ENCODE measurements at places on chromosomes 5 and 9. TPM values are rescaled to one million over a fixed set of nuclear protein-coding genes. Genes with fewer than 3 reads are reported as not detected.
A peak's percentile ranks its signal among the peaks of the same experiment; 100 is the strongest.

- no peak for DNase-seq
Observed at GRCh38 chr5:40601198-40601868, 78.4 kb upstream of the PTGER4 start.

DNA sequence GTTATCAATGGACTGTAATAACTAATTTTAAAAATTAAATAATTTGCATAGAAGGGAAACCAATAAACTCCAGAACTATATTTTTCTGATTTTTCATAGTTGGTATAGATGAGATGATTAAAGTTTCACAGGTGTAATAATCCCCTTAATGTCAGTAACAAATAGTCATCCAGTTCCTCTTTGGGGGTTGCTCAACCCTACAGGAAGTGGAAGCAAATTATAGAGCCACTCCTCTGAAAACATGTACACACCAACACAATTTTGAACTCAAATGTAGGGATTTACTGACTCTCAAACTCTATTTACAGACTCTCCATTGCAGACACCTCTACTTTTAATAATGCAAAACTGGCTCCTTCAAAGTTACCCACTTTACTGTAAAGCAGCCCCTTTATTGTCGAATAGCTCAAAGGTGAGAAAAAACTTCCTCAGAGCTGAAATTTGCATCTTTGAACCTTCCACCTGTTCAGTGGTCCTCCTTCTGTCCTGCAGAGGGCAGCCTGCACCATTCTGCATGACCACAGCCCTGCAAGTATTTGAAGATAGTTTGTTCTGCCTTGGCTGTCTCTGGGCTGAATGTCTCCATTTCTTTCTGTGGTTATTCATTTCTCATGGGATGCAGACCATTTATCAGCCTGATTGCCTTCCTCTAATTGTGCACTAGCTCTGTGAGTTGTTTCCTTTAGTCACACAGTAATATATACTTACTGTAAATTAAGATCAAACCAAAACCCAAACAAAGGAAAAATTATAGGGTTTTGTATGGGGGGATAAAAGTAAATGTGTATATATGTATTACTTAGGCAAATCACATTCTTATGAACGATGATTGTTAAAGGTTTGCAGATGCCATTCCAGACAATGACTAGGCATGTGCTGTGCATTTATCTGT is 383.2 kb upstream of the SGCD start:
- no peak for DNase-seq

The N4BP3 gene
- 17.9 TPM for total RNA-seq

The CYSRT1 gene
- total RNA-seq: not detected

- DNase-seq: peak; percentile 33
Observed at GRCh38 chr5:132777209-132778069, at the start of gene SEPTIN8. Gene SEPTIN8 (minus strand): TSS chr5:132777239. CDS start chr5:132777137, 102 bp downstream.

DNA sequence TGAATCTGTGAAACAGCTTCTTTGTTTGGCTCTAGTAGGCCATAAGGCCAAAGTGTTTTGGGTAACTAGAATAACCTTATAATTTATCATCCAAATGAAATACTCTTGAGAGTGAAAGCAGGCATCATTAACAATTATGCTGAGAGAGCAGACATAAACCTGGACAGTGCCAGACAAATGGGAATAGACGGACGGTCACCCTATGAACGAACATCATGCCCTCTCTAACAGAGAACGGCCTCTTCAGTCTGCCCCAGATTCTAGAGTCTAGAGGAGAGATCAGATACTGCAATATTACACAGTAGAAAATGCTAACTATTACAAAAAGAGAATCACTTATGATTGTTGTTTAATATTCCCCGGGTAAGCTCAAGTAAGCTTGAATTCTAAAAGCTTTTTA is 68.5 kb downstream of the APBA1 start:
- DNase-seq: no peak

- no peak for DNase-seq
Observed at GRCh38 chr9:130423272-130423671, 21.5 kb upstream of the ASS1 start.

The NLN gene
- total RNA-seq: 1.5 TPM

DNA sequence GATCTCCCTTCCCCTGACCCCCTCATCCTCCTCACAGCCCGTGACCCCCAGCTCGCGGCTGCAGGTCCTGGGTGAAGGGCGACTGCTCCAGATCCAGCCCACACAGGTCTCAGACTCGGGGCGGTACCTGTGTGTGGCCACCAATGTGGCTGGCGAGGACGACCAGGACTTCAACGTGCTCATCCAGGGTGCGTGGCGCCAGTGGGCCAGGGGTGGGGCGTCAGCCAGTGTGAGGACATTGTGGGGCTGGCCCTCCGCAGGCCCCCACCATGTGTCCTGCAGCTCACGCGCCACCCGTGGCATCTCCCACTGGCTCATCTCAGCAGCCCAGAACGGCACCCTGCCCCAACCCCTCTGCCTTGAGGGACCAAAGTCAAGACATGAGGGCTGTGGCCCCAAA is 67.1 kb upstream of the ASS1 start:
- no peak for DNase-seq

The EGFLAM gene
- not detected for total RNA-seq

The OR1J2 gene
- not detected for total RNA-seq

DNA sequence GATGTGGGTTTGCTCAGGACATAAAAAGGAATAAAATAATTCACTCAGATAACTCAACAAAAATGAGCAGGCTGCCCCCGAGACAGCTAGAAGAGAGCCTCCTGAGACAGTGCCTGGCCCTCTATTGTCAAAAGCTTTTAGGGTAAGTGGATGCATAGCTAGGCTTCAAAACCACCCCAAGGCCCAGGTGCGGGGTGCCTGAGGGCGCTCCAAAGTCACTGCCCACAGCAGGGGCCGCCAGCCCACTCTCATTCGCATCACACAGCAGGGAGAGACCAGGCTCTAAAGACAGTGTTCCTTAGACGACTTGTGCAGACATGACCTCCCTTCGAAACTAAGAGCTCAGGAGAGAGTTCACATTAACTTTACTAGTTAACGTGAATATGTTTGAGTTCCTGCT is 271.5 kb downstream of the FSTL4 start:
- DNase-seq: no peak

The SOHLH1 gene
- not detected for total RNA-seq

GRCh38 chr5:71658916-71659662 is 60.0 kb upstream of the CARTPT start:
- DNase-seq: no peak

DNA sequence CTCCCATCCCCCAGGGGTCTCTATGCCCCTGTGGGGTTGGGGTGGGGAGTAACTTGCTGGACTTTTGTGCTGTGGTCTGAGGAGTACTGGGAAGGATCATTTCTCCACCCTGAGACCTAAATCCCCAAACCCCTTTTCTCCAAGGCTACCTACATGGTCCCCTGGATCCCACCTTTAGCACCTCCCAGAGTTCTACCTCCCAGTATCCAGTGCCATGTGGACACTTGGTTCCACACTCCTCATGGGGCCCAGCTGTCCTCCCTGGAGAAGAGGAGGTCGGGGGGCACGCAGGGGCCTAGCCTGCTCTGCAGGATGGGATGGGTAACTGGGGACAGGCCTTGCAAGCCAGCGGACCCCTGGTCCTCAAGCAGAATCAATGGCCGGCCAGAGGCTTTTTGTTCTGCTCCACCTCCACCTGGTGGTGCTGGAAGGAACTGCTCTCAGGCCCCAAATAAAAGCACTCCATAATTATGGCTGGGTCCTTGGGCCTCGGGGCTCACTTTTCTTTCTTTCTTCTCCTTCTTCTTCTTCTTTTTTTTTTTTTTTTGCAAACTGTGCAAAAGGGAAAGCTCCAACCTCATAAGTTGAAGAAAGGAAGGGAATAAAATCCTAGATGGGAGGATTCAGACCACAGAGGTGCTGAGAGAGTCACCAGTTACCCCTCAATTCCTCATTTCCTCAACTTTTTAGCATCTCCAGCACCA is 68.4 kb downstream of the PSD2 start:
- DNase-seq: peak; percentile 54

DNA sequence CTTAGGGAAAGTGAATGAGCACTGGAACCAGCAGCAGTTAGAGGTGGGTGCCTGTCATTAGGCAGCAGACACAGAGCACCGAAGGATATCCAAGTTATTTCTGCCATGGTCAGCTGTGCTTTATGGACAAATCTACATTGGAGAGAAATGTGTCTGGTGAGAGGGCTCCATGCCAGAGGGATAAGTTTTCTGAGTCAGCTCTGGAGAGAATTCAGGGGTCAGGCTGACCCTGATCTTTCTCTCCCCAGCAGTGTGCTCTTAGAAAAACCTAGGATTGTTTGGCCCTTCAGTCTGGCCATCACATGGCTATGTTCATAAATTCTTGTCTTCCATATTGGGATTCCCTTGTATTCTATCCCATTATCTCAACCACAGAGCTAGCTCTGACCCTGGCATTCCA is 8.9 kb upstream of the IL17B start:
- DNase-seq: no peak

GRCh38 chr9:6641961-6642360 is 3.6 kb downstream of the GLDC start:
- DNase-seq: no peak

DNA sequence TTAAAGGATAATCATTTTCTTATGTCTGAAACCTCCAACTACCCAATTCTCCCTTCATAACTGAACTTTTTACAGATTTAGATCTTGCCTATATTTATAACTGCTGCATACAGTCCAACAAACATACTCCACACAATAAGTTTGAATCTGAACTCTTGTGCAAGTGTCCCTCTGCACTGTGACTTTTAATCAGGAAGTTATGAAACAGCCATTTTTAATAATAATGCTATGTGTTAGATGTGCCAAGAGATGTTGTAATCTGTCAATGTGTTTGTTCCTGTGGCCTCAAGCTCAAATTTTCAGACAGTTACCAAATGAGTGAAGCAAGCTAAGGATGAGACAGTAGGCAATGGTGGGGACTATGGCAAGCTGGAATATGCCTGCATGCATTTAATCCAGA is 57.6 kb upstream of the MTAP start:
- DNase-seq: no peak

GRCh38 chr5:278646-279045 is 7.2 kb downstream of the PDCD6 start:
- no peak for DNase-seq

- no peak for DNase-seq
Observed at GRCh38 chr9:34163434-34163833, 15.4 kb upstream of the UBAP1 start.

GRCh38 chr5:167730121-167730520 is 561.3 kb upstream of the WWC1 start:
- DNase-seq: no peak

The UGT3A2 gene
- not detected for total RNA-seq

The HRCT1 gene
- total RNA-seq: not detected

GRCh38 chr9:97039514-97039860 is 545 bp upstream of the CTSV start:
- no peak for DNase-seq

- DNase-seq: no peak
Observed at GRCh38 chr5:177496727-177497291, 595 bp downstream of the PDLIM7 start.

GRCh38 chr5:2921651-2922050 is 170.2 kb upstream of the IRX2 start:
- DNase-seq: no peak

GRCh38 chr9:87682085-87682484 is 43.8 kb upstream of the CTSL start:
- no peak for DNase-seq

GRCh38 chr5:31280210-31280609 is 86.7 kb downstream of the CDH6 start:
- DNase-seq: no peak

DNA sequence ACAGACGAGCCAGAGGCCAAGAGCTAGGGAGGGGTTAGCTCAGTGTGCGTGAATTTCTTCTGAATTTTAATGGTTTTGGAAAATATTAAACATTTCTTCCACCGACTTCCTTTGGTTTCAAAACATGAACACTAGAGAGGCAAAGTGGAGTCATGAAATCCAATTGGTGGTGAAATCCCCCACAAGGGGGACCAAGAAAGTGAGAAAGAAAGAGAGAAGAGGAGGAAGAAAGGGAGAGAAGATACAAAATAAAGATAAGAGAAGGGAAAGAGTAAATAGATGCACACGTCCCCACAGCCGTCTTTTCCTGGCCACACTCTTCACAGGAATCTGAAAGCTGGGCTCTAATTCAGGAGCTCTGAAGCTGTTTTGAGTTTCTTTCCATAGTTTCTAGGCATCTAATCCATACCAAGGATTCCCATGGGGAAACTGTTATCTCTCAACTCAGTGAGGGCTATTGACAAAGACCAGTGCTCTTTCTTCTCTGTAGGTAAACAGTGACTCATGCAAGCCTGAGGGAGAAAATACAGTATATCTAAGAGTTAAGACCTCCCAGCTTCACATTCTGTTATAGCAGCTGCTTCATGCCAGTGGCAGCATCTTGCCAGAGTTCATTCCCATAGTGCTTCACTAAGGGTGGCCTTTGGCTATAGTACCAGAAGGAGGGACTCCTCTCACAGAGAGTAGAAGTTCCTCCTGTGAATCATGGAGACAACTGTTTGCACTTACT is 115.8 kb upstream of the LIFR start:
- no peak for DNase-seq

The KIF27 gene
- total RNA-seq: 2.9 TPM

The IL11RA gene
- 67.5 TPM for total RNA-seq

GRCh38 chr9:127773272-127773671 is 5.2 kb downstream of the SH2D3C start:
- no peak for DNase-seq

DNA sequence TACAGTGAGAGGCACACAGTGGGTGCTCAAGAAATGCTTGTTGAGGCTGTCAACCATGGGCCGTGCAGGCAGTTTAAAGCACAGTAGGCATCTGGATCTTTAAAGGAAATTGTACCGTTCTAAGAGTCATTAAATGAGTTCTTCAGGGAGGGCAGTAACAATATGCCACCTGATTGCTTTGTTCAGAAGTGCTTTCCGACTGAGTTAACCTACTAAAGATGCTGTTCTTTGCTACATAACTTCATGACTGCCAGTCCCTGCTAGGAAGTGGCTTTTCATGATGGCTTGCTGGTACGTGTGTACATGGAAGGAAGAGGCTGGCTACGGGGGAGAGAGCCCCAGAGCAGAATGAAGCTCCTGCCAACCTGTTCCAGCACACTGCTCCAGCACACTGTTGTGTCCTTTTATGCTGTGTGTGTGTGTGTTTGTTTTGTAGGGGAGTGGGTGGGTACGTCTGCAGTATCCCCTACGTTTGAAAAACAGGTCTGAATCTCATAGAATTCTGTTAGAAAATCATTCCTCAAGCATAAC is 41.9 kb upstream of the PPP2R2B start:
- DNase-seq: no peak

- no peak for DNase-seq
Observed at GRCh38 chr5:127988146-127988760, 95.3 kb upstream of the SLC12A2 start.

DNA sequence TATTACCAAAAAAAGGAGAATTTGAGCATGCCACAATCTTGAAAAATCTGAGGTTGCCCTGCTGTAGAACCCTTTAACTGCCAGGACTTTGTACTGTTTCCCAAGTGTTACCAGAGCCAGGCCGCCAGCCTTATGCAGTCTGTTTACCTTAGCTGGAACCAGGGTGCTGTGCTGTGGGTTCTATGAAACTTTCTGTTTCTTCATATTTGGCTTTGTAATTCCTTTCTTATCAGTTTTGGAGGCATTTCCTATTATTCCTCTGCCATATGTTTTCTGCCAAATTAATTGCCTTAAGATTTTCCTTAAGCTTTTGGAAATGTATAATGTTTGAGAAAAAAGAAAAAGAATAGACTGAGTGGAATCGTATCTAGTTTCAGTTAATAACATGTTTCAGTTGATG is 2.1 kb downstream of the S1PR3 start:
- no peak for DNase-seq

The TAF11L10 gene
- not detected for total RNA-seq

The PJA2 gene
- total RNA-seq: 94.4 TPM
